ENCODE measurements at places on chromosomes 2 and 18. TPM values are rescaled to one million over a fixed set of nuclear protein-coding genes. Genes with fewer than 3 reads are reported as not detected.

The SIX3 gene
- total RNA-seq = 0.14 TPM

The FKBP1B gene
- 0.86 TPM for total RNA-seq

The THUMPD2 gene
- total RNA-seq = 14.0 TPM

The CD207 gene
- total RNA-seq = not detected

The NRP2 gene
- total RNA-seq = 47.0 TPM

The CRYGC gene
- total RNA-seq = not detected

The RPE gene
- 53.5 TPM for total RNA-seq

The ERFE gene
- total RNA-seq = 0.11 TPM

The ALKAL2 gene
- 0.80 TPM for total RNA-seq

The RNF103 gene
- 13.7 TPM for total RNA-seq

The IL1RL1 gene
- 2.4 TPM for total RNA-seq

The RAMP1 gene
- 10.7 TPM for total RNA-seq
